G401 (cell line): ENCODE measurements at places on chromosomes 11 and 22. TPM values are rescaled to one million over a fixed set of nuclear protein-coding genes. Genes with fewer than 3 reads are reported as not detected.

HTR3A gene
- total RNA-seq: not detected in 2 replicates

DNA sequence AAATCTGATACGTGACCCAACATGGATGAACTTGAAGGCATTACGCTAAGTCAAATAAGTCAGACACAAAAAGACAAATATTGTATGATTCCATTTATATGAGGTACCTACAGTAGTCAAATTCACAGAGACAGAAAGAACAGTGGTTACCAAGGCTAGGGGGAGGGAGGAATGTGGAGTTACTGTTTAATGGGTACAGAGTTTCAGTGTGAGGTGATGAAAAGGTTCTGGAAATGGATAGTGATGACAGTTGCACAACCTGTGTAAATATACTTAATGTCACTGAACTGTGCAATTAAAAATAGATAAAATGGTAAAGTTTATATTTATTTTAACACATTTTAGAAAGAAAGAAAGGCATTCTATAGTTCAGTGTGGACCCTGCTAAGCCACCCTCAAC is 24.1 kb upstream of the TMEM45B start:
- DNase-seq: no peak

DNA sequence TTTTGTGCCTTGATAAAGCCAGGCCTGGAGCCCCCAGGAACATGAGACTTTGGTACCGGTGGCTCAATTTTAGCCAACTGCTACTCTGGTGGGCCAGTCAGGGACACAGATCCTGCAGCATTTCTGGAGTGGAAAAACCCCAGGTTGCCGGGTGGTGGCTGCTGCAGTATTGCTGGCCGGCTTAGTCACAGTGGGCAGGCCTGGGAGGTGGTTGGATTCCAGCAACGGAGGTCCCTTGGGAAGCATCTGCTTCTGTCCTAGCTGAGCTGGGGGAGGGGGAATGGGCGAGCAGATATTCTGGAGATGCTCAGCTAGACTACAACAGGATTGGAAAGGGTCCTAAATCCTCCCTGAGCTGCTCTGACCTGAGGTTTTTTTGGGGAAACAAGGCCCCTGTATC is 31.6 kb upstream of the ACCSL start:
- DNase-seq: no peak

GRCh38 chr22:20138417-20138738 is 6.8 kb downstream of the ZDHHC8 start:
- DNase-seq: peak; percentile 48

DNA sequence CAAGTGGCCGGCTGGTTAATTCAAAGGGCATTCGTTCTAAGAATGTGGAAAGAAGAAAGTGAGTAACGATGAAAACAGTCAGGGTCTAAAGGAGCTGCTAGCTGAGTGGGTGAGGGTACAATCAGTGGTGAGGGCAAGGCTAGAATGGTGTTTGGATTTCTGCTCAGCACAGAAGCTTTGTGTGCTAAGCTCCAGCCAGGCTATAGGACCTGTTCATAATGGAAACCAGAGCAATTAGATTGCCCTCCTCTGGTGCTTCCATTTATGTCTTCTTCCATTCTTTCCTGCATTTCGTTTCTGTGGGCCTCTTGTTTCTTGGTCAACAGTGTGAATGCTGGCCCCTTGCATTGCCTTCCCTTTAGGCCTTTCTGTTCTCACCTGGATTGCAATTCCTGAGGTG is 572.9 kb upstream of the CHORDC1 start:
- DNase-seq: no peak

DNA sequence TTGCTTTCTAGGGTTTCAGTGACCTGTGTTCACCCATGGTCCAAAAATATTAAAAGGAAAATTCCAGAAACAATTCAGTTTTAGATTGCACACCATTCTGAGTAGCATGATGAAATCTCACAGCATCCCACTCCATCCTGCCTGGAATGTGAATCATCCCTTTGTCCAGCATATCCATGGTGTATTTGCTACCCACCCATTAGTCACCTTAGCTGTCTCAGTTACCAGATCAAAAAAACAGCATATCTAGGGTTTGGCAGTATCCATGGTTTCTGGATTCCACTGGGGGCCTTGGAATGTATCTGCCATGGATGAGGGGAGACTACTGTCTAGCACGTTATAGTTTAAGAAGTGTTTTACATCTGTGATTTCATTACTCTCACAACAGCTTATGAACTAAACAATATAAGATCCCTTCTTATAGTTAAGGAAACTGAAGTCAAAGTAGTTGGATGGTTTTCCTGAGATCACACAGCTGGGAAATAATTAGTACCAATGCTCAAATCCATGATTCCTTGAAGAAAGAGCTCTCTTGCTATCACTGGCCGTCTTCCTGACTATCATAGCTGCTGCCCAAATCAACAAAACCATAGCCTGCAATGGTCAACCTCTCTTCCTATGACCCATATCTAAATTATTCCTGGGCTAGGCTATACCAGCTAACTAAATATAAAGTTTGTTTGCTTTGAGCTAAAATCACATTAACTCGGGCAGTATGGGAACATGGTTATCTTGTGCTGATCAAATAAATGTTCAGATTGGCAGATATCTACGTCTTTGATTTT is 122.6 kb downstream of the MICAL2 start:
- DNase-seq: no peak

DNA sequence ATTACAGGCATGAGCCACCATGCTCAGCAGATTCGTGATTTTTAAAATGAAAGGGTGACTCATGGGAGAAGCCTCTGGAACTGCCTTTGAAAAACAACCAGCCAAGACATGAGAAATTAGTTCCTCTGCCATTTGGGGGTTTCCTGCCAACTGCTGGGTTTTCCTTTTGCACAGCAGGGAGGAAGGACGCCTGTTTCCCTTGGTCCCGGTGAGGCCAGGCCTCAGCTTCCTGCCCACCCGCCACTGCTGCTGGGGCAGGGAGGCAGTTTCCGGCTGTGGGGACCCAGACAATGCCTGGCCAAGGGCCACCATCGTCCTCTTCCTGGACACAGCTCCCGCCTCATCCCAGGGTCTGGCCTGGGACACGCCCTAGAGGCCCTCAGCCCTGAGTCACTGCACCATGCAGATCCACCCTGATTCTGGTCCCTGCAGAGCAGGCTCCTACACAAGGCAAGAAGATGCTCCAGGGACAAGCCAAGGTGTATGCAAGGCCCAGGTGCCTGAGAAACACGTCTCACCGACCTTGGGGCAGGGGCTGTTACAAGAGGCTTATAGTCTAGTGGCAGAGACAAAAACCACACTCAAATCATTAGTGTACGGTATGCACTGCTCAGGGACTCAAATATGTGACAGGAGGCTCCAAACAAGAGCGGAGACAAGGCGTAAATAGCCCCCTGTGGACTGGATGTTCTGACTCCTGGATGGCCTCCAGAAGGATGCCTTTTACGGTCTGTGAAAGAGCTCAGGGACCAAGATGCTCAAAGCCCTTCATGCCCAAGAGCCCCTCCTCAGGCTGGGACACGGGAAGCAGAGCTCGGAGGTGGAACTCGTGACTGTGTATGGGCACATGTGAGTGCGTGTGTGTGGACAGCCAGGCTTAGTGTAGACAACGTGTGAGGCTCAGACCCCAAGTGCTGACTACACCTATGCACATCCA is 10.0 kb downstream of the PPM1F start:
- peak; percentile 64 for DNase-seq

GRCh38 chr11:132318421-132319157 is 948.2 kb downstream of the NTM start:
- no peak for DNase-seq

GRCh38 chr11:1123970-1124369 is 33.8 kb upstream of the MUC5AC start:
- no peak for DNase-seq

OR10D3 gene
- not detected in 2 replicates for total RNA-seq

GRCh38 chr11:1459764-1460395 is 26.7 kb downstream of the MOB2 start:
- DNase-seq: no peak

- DNase-seq: no peak
These were observed 1368.2 kb downstream of the FAM181B start for GRCh38 chr11:81365496-81365895.

RAB3IL1 gene
- total RNA-seq: 12.4 and 19.0 TPM in 2 replicates

GRCh38 chr11:70541176-70541575 is 142.8 kb downstream of the CTTN start:
- DNase-seq: no peak

CD3G gene
- not detected in 2 replicates for total RNA-seq

GRCh38 chr11:115764176-115764575 is 260.0 kb upstream of the CADM1 start:
- DNase-seq: no peak

SOX10 gene
- total RNA-seq: not detected in 2 replicates

DNA sequence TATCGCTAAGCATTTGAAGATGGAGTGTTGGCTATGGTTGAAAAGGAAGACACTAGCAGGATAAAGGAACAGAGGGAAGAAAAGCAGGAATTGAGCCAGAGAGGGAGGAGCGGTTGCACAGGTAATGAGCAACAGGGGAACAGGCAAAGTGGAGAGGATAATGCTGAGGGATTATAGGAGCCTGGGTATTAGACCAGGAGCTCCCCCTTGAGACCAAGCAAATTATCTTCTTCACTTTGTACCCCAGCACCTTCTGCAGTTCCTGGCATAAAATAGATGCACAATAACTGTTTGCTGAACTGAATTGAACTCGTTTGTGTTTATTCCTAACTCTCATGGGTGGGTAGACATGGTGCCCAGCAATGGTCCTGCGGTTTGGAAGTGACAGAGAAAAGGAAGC is 54.6 kb upstream of the OR5P2 start:
- peak; percentile 19 for DNase-seq

AGBL2 gene
- not detected in 2 replicates for total RNA-seq

SCGB1A1 gene
- total RNA-seq: not detected in 2 replicates

DNA sequence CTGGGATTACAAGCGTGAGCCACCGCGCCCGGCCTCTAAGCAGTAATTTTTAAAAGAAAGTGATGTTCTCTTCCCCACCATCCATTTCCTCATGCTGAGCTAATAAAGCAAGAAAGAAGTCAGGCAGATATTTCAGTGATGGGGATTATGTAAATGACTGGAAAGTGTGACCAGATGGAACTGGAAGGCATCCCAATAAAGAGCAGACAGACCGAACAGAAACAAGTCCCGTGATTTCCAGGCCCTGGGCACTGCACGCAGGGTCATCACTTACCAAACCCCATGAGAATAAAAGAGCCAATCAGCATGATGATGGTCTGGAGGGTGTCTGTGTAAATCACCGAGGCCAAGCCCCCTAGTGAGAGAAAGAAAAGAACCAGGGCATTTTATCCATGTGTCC is 18.2 kb downstream of the SLC5A4 start:
- peak; percentile 27 for DNase-seq

- no peak for DNase-seq
These were observed 12.9 kb downstream of the IL17RA start for GRCh38 chr22:17097701-17098100.

MUC6 gene
- not detected in 2 replicates for total RNA-seq

IFITM10 gene
- total RNA-seq: not detected in 2 replicates

TCF20 gene
- 18.4 and 25.5 TPM in 2 replicates for total RNA-seq

GRCh38 chr22:43227239-43227630 is 40.3 kb upstream of the TTLL12 start:
- DNase-seq: no peak

DNA sequence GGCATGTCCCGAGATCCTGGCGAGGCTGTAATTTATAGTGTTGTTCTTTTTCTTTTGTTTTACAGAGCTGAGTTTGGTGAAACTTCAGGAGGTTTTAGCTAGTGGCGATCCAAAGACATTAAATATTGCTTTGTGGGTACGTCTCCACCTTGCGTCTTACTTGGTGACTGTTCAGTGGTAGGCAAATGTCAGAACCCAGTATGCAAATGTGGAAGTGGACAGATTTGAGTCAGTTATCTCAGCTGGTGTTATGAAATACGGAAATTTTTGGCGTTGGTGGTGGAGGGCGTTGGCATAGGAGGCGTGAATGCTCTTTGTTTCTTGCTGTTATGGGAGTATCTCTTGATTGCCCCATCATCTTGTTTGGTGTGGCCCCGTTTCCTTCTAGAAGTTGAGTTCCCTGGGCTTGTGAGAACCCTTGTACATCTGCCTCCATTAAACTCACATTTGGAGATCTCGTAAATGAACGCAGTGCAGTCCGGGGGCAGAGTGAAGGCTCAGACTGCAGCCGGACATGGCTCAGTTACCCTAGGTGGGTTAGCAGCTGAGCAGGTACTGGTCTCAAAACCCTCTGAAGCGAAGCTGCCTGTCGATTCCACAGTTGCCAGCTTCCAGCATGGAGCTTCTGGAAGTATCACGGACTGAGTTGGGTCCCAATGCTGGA is 39.9 kb downstream of the PTPRJ start:
- DNase-seq: no peak

DENND5A gene
- 60.9 and 72.0 TPM in 2 replicates for total RNA-seq

GRCh38 chr22:36452250-36452977 is 29.0 kb downstream of the TXN2 start:
- no peak for DNase-seq

MS4A3 gene
- total RNA-seq: not detected in 2 replicates

DEUP1 gene
- total RNA-seq: not detected in 2 replicates

- no peak for DNase-seq
These were observed 201.5 kb downstream of the TRIM29 start for GRCh38 chr11:119936426-119936825.

AQP11 gene
- total RNA-seq: 0.47 TPM in 1 of 2 replicates, not detected in the other

BCO2 gene
- total RNA-seq: 1.1 TPM in 1 of 2 replicates, not detected in the other

DNA sequence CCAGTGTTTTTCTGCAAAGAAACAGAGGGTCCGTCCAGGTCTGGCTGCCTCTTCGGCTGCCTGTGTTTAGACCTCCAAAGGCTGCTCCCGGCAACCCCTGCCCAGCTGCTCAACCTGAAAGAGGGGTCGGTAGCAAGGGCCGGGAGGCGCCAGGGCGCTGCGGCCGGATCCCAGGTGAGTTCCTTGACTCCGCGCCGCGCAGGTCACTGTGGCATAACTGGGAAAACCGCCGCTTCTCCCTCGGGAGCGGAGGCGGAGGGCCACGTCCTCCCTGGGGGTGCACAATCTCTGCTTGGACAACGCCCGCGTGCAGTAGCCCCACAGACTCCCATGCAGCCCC is 1.0 kb upstream of the BRSK2 start:
- no peak for DNase-seq

DNA sequence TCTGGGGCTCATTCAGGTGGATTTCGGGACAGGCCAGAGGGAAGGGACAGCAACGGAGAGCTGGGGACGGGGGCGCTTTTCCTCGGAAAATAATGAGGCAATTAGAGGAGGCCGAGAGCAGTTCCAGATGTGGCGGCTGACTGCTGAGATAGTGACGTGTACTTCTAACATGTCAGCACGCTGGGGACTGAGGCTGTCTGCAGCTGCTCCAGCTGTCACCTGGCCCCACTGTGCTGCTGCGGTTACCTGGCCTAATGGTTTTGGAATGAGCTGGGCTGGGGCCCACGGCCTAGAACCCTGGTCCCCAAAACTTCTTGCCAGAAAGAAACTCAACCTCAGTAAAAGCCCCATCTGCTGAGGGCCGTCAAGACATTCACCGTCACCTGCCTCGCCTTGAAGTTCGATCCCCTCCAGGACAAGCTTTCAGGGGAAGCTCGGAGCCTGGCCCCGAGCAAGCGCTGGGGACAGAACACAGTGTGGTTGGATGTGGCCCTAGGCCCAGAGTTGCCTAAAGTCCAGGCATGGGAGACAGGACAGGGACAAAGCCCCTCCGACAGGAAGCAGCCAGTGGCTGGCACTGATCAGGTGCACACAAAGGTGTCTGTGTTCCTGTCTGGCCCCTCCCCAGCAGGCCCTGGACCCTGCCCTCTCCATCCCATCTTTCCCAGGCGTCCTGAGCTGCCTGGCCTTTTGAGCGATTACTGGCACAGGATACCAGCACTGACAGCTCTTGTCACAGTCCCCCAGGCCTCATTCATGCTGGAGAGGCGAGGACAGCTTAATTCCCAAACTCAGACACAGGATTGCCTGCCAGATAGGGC is 22.1 kb downstream of the RPUSD4 start:
- no peak for DNase-seq

IRAG1 gene
- total RNA-seq: 3.9 and 4.1 TPM in 2 replicates

CLP1 gene
- total RNA-seq: 30.5 and 33.9 TPM in 2 replicates

GRCh38 chr22:50508897-50509296 is 873 bp downstream of the NCAPH2 start:
- DNase-seq: no peak
